ENCODE measurements at places on chromosomes 3 and 15.

DNA sequence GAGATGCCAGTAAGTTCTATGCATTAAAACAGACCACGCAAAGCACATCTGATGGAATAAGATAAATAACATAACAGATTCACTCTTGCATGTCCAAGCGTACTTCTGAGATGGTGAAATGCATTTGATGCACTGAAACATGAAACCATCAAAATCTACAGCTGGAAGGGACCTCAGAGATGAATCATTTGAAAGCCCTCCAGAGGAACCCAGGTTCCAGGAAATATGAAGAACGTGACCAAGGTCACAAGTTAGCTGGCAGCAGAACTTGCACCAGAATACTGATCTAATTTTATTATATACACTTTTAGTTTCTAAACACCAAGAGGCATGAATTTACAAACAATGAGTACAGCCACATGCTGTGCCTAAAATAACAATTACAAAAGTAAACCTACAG is 957.1 kb downstream of the FHIT start:
- DNase-seq, result no peak

DNA sequence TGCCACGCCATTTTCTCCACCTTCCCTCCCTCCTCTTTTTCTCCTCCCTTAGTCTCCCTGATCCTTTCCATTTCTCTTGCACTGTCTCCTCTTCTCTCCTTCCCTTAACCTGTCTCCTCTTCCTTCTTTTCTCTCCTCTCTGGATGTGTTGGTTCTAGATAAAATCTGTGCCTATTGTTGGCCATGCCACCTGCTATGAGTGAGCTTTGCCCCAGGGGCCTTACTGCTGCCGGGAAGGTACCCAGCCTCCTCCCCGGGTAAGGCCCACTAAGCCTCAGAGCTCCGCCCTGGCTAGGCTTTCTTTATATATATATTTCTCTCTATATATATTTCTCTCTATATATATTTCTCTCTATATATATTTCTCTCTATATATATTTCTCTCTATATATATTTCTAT is 14.7 kb downstream of the GPD1L start:
- no peak for DNase-seq

- DNase-seq, result no peak
Observed at GRCh38 chr15:27679731-27680471, 419.2 kb downstream of the OCA2 start.

GRCh38 chr3:85303156-85303555 is 344.4 kb downstream of the CADM2 start:
- DNase-seq, result no peak
